ENCODE measurements at places on chromosomes 4 and X. TPM values are rescaled to one million over a fixed set of nuclear protein-coding genes. Genes with fewer than 3 reads are reported as not detected.
A peak's percentile ranks its signal among the peaks of the same experiment; 100 is the strongest.

DNA sequence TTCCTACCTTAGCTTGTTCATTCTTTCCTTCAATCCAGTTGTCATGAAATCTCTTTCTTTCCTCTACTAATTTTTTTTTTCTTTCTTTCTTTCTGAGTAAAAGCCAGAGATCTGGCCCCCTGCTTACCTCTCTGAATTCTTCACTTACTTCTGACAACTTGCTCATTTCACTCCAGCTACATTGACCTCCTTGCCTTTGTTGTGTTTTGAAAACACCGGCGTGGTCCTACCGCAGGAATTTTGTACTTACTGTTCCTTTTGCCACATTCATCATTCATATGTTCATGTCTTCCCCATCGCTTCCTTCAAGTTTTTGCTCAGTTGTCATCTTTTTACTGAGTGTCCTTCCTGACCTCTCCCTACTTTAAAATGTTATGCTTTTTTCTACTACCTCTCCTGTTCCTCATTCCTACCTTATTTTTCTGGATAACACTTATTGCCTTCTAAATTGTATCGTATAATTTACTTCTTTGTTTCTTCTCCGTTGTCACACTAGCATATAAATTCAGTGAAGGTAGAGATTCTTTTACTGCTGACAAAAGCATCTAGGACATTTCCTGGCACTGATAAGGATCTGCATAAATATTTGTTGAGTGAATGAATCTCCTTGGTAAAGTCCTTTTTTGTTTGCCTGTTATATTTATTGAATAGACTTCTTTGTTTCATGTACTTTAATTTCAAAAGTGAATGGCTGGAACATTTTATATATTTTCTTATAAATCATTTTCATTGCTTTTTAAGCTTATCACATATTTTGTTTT, 74.4 kb downstream of the NFKB1 start:
- peak; percentile 14 for DNase-seq

- DNase-seq: peak; percentile 73
These were observed 35.9 kb downstream of the NAP1L5 start for GRCh38 chr4:88661739-88662138.

DNA sequence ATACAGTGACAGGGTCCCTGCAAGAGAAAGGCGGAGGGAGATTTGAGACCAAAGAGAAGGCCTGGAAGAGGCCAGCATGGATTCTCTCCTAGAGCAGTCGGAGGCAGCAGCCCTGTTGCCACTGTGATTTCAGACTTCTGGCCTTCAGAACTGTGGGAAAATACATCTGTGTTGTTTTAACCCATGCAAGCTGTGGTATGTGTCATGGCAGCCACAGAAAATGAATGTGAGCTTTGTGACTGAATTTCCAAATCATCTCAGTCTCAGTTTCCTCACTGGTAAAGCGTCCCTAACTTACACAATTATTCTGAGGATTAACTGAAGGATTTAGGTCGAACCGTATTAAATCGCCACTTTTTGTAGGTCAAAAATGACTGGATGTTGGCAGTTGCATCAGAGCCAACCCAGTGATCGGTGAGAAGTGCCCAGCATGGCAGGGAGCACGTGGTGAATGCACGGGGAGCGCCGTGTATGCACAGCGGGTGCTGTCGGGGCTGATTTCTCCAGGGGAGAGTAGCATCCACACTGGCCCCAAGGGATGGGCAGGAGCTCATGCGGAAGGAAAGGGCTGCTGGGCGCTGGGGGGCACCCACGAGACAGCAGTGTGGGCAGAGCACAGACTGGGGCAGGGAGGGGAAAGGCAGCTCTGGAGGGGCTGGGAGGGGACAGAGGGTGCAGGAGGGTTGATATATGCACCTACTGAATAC, 23.8 kb upstream of the NSG1 start:
- DNase-seq: no peak

GRCh38 chr4:128521648-128522111, 234.1 kb upstream of the PGRMC2 start:
- peak; percentile 77 for DNase-seq

Gene FAM9B
- not detected for total RNA-seq

DNA sequence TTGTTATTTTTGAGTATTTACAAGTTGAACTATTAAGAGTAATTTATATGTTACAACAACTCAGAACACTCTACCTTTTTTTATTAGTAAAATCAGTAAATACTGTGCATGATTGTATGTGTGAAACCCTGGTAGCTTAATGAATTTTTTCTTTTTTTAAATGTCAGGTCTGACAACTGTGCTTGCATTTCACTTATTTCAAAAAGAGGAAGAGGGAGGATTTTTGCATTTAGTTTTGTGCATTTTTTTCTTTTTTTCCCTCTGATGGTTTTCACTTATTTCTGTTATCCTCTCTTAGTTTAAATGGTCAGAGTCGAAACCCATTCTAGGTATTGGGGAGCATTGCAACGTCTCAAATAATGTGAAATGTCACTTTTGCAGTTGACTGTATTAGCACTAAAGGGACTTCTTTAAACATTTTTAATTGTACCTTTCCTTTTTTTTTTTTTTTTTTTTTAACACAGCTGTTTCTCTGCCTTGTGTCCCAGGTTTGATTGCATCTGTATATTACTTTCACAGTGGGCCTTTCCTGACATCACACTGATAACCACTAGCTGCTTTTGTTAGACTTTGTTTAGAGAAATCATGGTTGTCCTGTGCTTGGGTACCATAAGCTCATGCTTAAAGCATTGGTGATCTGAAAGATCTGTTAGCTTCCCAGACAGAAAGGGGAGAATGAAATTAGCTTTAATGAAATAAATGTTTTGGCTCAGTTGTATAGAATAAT, 28.5 kb downstream of the MOB1B start:
- no peak for DNase-seq

Gene ENOX2
- total RNA-seq: 4.0 TPM

Gene CPLX1
- total RNA-seq: 0.64 TPM

- DNase-seq: no peak
These were observed 3.9 kb upstream of the VAMP7 start for GRCh38 chrX:155877288-155877687.
